ENCODE measurements at places on chromosomes 13 and 19. TPM values are rescaled to one million over a fixed set of nuclear protein-coding genes. Genes with fewer than 3 reads are reported as not detected.

The BORA gene
- total RNA-seq: 4.5 TPM

The GDF15 gene
- 17.3 TPM for total RNA-seq

The LILRB2 gene
- total RNA-seq: 0.87 TPM

The NDUFS7 gene
- 217 TPM for total RNA-seq

The NCAN gene
- 1.7 TPM for total RNA-seq

The IRGC gene
- not detected for total RNA-seq

The PRKACA gene
- 14.7 TPM for total RNA-seq
